ENCODE measurements at places on chromosomes 4 and X. TPM values are rescaled to one million over a fixed set of nuclear protein-coding genes. Genes with fewer than 3 reads are reported as not detected.

GRCh38 chr4:13386405-13387107 is 97.6 kb downstream of the RAB28 start:
- no peak overlapping the region for H3K27ac ChIP-seq
- DNase-seq, result no peak
- H3K4me1 ChIP-seq, result no peaks in the 10 kb centered on the region
- H3K36me3 ChIP-seq, result no peaks in the 10 kb centered on the region

GRCh38 chrX:155880586-155881157 is 473 bp upstream of the VAMP7 start:
- no peak overlapping the region for H3K27ac ChIP-seq
- no peaks in the 10 kb centered on the region for H3K4me1 ChIP-seq
- peak; percentile 12 for DNase-seq

GRCh38 chr4:26647523-26648224 is 63.8 kb downstream of the TBC1D19 start:
- DNase-seq, result no peak
- H3K4me1 ChIP-seq, result no peaks in the 10 kb centered on the region
- no peaks in the 10 kb centered on the region for H3K27me3 ChIP-seq
- H3K4me3 ChIP-seq, result no peak overlapping the region
- no peak overlapping the region for H3K27ac ChIP-seq

- no peaks in the 10 kb centered on the region for H3K4me1 ChIP-seq
- peaks cover 86% of the 10 kb centered on the region for H3K36me3 ChIP-seq
- no peak overlapping the region for H3K27ac ChIP-seq
Measured at GRCh38 chr4:10081218-10081606, 35.4 kb downstream of the WDR1 start.

DNA sequence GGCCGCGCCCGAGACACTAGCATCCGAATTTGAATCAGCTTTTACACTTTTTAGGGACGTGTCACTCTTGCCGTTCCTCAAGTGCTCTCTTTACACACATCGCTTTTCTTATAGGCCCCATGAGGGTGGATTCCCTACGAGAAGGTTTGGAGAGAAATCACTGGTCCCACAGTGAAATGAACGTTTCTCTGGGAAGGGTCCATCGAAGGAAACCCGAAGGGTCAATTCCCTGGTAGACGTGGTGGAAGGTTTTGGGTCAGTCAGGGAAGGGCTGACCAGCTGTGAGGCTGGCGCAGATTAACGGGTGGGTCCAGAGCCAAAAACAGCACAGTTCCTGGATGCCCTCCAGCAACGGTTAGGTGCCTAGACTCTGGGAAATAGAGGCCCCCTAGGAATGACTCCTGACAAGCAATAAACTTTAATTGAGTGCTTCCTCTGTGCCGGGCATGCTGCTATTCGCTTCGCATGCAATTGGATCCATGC is 35.9 kb downstream of the ETDC start:
- DNase-seq, result peak; percentile 67
- no peaks in the 10 kb centered on the region for H3K4me1 ChIP-seq
- H3K4me3 ChIP-seq, result peak overlapping the region; percentile 70
- no peaks in the 10 kb centered on the region for H3K27me3 ChIP-seq
- H3K27ac ChIP-seq, result no peak overlapping the region
- H3K36me3 ChIP-seq, result no peaks in the 10 kb centered on the region

GRCh38 chrX:3582451-3582850 is 131.0 kb downstream of the PRKX start:
- no peaks in the 10 kb centered on the region for H3K4me1 ChIP-seq
- H3K36me3 ChIP-seq, result no peaks in the 10 kb centered on the region
- no peak overlapping the region for H3K27ac ChIP-seq
- DNase-seq, result no peak
- H3K27me3 ChIP-seq, result no peaks in the 10 kb centered on the region

- H3K4me3 ChIP-seq, result no peak overlapping the region
- DNase-seq, result no peak
- no peaks in the 10 kb centered on the region for H3K4me1 ChIP-seq
Measured at GRCh38 chr4:170827562-170828274, 738.0 kb upstream of the AADAT start.

DNA sequence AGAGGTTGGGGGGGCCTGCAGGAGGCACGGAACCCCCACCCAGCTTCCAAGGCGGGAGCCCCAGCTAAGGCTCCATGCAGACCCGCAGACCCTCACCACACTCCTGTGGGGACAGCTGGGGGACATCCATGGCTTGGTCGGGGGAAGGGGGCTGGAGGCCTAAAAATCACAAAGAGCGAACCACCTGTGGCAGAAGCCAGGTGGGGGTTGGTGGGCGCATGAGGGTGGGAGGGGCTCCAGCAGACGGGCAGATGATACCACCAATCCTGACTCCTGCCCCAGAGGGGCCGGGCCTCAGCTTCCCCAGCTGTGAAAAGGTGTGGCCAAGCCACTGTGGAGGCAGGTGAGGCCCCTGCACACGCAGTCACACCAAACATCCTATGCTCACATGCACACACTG is 111.6 kb downstream of the FAM53A start:
- no peak overlapping the region for H3K4me3 ChIP-seq
- peak overlapping the region; percentile 53 for H3K27ac ChIP-seq
- H3K4me1 ChIP-seq, result peaks cover 20% of the 10 kb centered on the region
- no peaks in the 10 kb centered on the region for H3K27me3 ChIP-seq
- no peaks in the 10 kb centered on the region for H3K36me3 ChIP-seq
- DNase-seq, result no peak

DNA sequence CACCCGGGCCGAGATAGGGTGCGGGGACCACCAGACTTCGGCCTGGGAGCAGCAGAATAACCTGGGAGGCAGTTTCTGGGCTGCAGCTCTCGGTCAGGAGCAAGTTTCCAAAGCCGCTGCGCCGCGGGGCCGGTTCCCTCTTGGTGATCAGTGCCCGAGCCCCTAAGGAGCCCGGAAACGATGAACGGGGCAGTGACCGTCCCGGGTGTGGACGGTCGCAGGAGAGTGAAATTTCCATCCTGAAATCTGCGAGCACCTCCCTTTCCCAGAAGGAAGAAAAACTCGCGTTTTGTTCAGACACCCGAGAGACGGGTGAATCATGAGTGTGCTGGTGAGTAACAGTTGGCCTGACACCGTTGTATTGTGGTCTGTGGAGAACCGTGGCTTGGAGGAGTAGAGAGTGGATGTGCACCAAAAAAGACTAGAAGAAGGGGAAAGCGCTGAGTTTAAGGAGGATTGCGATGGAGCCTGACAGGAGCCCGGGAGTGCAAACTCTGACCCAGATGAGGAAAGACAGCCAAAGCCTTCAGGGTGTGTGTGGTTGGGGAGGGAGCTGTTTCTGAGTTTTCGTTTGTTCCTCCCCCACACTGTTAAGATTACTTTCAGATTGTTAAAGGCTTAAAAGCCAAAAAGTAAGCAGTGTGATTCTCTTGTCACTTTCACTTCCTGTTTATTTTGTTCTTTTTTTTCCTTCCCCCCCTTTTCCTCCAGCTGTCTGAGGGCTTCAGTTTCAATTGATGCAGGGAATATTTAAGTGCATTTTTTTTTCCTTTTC is 828 bp downstream of the MCUB start:
- no peak overlapping the region for H3K27ac ChIP-seq
- peak; percentile 23 for DNase-seq
- H3K36me3 ChIP-seq, result no peaks in the 10 kb centered on the region
- H3K4me1 ChIP-seq, result peaks cover 3% of the 10 kb centered on the region
- H3K27me3 ChIP-seq, result peaks cover 29% of the 10 kb centered on the region

GRCh38 chrX:20265726-20266681 is 705 bp downstream of the RPS6KA3 start:
- no peaks in the 10 kb centered on the region for H3K4me1 ChIP-seq
- DNase-seq, result peak; percentile 49
- H3K4me3 ChIP-seq, result peak overlapping the region; percentile 81
- H3K36me3 ChIP-seq, result no peaks in the 10 kb centered on the region

DNA sequence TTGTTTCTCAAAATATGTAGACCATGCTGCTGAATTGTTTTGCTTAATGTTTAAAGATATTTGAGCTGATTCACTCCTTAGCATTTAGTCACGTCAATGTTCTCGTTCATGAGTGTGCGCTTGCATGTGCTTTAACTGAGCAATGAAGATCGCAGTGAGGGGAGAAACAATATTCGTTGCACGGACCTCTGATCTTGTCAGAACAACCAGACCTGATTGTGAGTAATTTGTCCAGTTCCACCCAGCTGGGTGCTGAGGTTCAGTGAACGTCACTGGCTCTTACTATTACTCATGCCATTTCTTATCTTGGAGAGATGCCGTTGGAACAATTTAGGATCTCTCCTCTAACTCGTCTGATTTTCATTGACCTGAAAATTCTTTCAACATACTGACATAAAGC is 15.0 kb upstream of the PRKX start:
- no peaks in the 10 kb centered on the region for H3K27me3 ChIP-seq
- H3K4me3 ChIP-seq, result no peak overlapping the region
- no peaks in the 10 kb centered on the region for H3K36me3 ChIP-seq
- no peaks in the 10 kb centered on the region for H3K4me1 ChIP-seq
- DNase-seq, result no peak

- no peaks in the 10 kb centered on the region for H3K27me3 ChIP-seq
- no peaks in the 10 kb centered on the region for H3K4me1 ChIP-seq
- peak; percentile 89 for DNase-seq
- no peak overlapping the region for H3K27ac ChIP-seq
- no peak overlapping the region for H3K4me3 ChIP-seq
Measured at GRCh38 chr4:120517966-120518365, 404.6 kb downstream of the PRDM5 start.

DNA sequence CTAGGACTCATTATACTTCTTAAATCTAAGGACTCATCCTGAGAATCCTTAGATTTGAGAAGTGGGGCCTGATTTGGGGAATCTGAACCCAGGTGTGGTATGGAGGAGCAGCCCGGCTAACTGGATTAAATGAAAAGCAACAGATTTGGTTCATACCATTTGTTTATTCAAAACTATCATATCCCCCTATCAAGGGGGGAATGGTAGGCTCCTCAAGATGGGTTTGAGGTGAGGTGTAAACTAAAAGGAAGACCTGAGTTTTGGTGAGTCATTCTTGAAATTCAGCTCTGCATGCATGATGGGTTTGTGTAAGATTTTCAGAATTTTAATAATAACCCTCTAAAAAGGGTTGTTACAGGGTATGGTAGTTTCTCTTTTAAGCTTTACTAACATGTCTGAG is 53.4 kb downstream of the CASP6 start:
- no peaks in the 10 kb centered on the region for H3K27me3 ChIP-seq
- no peak overlapping the region for H3K4me3 ChIP-seq
- H3K36me3 ChIP-seq, result no peaks in the 10 kb centered on the region
- no peak overlapping the region for H3K27ac ChIP-seq
- no peak for DNase-seq

- no peak overlapping the region for H3K4me3 ChIP-seq
- no peaks in the 10 kb centered on the region for H3K4me1 ChIP-seq
- no peak for DNase-seq
- no peaks in the 10 kb centered on the region for H3K36me3 ChIP-seq
Measured at GRCh38 chr4:67365661-67366245, 179.6 kb downstream of the CENPC start.

GRCh38 chrX:17375367-17375636 is 302 bp downstream of the NHS start:
- no peaks in the 10 kb centered on the region for H3K36me3 ChIP-seq
- H3K27me3 ChIP-seq, result peaks cover 35% of the 10 kb centered on the region
- H3K4me1 ChIP-seq, result peaks cover 11% of the 10 kb centered on the region
- no peak for DNase-seq
- H3K27ac ChIP-seq, result no peak overlapping the region

- H3K4me1 ChIP-seq, result no peaks in the 10 kb centered on the region
- H3K27ac ChIP-seq, result no peak overlapping the region
- H3K4me3 ChIP-seq, result no peak overlapping the region
- H3K27me3 ChIP-seq, result no peaks in the 10 kb centered on the region
- DNase-seq, result no peak
Measured at GRCh38 chr4:3640587-3640962, 108.4 kb upstream of the LRPAP1 start.

DNA sequence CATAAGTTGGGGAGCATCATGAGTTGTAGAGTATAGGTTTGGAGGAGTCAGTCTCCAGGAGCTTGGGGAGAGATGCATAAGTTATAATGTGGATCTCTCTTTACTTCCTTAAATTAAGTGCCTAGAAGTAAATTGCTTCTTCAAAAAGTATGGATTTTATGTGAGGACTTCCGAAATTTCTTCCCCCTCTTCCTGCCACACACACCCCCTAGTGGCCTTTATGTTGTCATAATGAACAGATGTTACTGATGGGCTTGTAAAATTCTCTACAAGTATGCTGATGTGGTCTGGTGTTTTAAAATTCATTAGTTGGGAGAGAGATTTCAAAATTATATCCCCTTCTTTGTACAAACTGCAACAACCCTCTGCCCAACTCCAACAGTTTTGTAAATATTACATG is 2.3 kb upstream of the METTL14 start:
- no peak overlapping the region for H3K4me3 ChIP-seq
- H3K36me3 ChIP-seq, result peaks cover 3% of the 10 kb centered on the region
- H3K4me1 ChIP-seq, result peaks cover 11% of the 10 kb centered on the region
- no peaks in the 10 kb centered on the region for H3K27me3 ChIP-seq
- peak; percentile 14 for DNase-seq
- no peak overlapping the region for H3K27ac ChIP-seq

DNA sequence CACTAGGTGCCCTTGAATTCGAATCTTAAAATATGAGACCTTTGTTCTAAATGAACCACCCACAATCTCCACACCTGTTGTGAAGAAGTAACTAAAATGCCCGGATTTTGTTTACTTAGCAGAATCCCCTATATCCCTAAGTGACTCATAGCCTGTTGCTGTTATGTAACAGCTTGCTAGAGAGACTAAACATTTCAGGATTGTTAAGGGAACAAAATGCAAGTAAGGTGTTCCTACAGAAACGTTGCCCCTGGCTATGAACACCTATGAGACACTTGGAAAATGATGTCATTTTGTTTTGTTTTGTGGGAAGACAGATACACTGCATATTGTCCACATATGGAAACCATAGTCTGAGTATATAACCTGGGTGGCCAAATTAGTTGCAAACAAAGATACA is 24.2 kb upstream of the MXRA5 start:
- H3K36me3 ChIP-seq, result no peaks in the 10 kb centered on the region
- H3K27ac ChIP-seq, result no peak overlapping the region
- no peak overlapping the region for H3K4me3 ChIP-seq

DNA sequence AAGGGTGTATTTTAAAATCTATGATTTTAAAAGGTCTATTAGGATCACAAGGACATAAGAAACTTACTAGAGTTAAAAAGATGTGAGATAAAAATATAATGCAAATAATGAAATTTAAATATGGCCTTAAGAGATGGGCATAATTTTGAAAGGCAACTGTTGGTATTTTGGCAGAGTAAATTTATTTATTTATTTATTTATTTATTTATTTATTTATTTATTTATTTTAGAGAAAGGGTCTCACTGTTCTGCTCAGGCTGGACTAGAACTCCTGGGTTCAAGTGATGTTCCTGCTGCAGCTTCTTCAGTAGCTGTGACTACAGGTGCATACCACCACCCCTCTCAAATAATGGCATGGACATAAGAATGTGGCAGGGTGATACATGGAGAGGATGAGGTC is 932.1 kb upstream of the LCORL start:
- H3K27ac ChIP-seq, result no peak overlapping the region
- no peak overlapping the region for H3K4me3 ChIP-seq
- no peak for DNase-seq
- no peaks in the 10 kb centered on the region for H3K36me3 ChIP-seq
- no peaks in the 10 kb centered on the region for H3K27me3 ChIP-seq
- no peaks in the 10 kb centered on the region for H3K4me1 ChIP-seq

The SCLT1 gene
- total RNA-seq, result 3.5 TPM

The SORBS2 gene
- total RNA-seq, result 453 TPM

The TASL gene
- total RNA-seq, result not detected

The ABCB7 gene
- total RNA-seq, result 61.3 TPM

The SHOX gene
- not detected for total RNA-seq

The GC gene
- total RNA-seq, result 0.21 TPM

The NUDT6 gene
- 40.4 TPM for total RNA-seq

The LDB2 gene
- 7.4 TPM for total RNA-seq

The USP51 gene
- total RNA-seq, result 7.3 TPM
